Hematopoietic multipotent progenitor cell (in vitro differentiated cells): ENCODE measurements at places on chromosomes 4 and X.

DNA sequence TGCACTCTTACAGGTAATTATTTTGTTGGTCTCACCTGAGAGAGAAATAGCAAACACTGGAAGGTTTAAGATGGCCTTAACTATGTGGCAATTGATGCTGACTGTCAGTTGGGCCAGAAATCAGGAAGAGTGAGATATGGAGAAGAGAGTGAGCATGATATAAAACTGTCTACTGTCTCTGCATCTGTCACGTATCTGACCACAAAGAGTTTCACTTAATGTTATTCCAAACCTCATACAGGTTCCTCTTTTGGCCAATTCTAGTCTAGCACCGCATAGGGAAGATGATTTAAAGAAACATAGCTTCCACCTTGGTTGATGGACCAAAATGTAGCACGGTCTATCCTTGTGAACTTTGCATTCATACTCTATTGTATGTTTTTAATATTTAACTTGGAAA lies 381.0 kb upstream of the BOD1L1 start:
- DNase-seq: peak; percentile 61

DNA sequence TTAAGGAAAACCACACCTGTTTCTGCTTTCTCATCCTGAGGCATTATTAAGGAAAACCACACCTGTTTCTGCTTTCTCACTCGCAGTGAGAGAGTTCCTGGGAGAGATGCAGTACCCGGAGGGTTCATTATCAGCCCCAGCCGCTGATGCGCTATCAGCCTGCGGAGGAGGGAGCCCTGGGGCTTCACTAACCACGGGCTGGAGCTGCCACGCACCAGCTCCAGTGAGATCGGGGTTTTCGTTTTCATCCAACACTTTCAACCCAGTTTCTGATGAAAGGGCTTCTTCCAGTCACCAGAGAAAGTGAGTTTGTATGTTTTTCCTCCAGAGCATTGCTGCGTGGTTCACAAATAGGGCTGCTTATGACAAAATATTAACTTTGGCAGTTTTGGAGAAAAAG lies 93.2 kb upstream of the PRKX start:
- no peak for DNase-seq

GRCh38 chr4:11618666-11619282 lies 190.1 kb upstream of the HS3ST1 start:
- no peak for DNase-seq

- no peak for DNase-seq
Observed at GRCh38 chrX:19443869-19444526, 71.3 kb downstream of the MAP3K15 start.

- DNase-seq: no peak
Observed at GRCh38 chr4:141657550-141658250, 21.3 kb downstream of the IL15 start.

- no peak for DNase-seq
Observed at GRCh38 chr4:89939546-89939945, 44.9 kb downstream of the MMRN1 start.
